Endothelial cell (in vitro differentiated cells): ENCODE measurements at places on chromosomes 1 and 21.

DNA sequence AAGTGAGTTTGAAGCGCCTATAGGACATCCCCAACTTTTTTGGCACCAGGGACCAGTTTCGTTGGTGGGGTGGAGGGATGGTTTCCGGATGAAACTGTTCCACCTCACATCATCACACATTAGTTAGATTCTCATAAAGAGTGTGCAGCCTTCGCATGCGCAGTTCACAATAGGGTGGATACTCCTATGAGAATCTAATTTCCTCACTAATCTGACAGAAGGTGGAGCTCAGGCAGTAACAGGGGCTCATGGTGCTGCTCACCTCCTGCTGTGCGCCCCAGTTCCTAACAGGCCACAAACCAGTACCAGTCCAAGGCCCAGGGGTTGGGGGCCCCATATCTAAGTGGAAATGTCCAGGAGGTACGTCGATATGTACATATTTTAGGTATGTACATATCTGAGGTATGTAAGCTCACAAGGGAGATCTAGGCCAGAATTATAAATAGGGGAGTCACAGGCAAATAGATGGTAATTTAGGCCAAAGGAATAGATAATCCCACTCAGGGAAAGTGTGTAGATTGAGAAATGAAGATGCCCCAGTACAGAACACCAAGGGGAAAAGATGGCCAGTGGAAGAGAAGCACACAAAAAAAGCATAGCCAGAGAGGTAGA, 27.5 kb upstream of the RASAL2 start:
- no peak overlapping the region for H3K27ac ChIP-seq
- DNase-seq: no peak
- H3K4me3 ChIP-seq: no peak overlapping the region
- peaks cover 1% of the 10 kb centered on the region for H3K4me1 ChIP-seq
- no peaks in the 10 kb centered on the region for H3K36me3 ChIP-seq
- H3K27me3 ChIP-seq: no peaks in the 10 kb centered on the region

DNA sequence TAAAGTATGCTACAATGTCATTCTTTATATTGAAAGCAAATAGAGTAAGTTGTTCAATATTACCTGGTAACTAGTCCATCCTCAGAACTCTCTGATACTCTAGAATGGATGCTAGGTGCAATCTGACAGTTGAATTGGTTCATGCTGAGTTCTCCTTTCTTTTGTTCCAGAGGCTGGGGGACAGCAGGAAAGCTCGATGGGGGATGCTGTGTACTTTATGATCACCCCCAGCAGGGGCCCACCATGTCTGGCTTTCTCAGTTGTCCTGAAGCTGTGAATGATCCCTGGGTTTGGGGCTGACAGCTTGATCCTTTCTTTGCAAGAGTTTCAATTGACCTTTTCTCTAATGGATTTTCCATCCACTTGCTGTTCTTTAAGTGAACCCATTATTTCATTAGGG, 22.5 kb downstream of the FMN2 start:
- no peaks in the 10 kb centered on the region for H3K27me3 ChIP-seq
- no peak overlapping the region for H3K4me3 ChIP-seq
- no peaks in the 10 kb centered on the region for H3K36me3 ChIP-seq

- H3K4me3 ChIP-seq: no peak overlapping the region
- H3K27ac ChIP-seq: no peak overlapping the region
- no peaks in the 10 kb centered on the region for H3K27me3 ChIP-seq
- no peak for DNase-seq
- peaks cover under 1% of the 10 kb centered on the region for H3K4me1 ChIP-seq
These were observed 78.0 kb downstream of the ATP6V1G3 start for GRCh38 chr1:198462365-198463019.

DNA sequence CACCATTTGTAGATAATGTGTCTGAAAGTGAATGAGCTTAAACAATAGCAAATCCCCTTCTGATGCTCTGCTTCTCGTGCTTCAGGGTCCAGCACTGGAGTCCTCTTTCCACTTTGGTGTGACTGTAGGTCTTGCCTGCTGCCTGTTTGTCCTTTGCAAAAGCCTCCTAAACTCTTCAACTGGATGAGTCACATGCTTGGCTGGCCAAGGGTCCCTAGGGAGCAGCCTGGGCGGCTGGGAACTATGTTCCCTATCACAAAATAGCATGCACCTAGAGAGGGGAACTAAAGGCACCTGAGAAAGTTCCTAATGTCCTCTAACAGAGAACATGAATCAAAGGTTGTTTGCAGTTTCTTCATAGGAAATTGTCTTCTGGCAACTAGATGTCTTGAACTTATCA, 607.2 kb upstream of the PLXNA2 start:
- no peaks in the 10 kb centered on the region for H3K36me3 ChIP-seq
- DNase-seq: no peak
- H3K27ac ChIP-seq: no peak overlapping the region
- peaks cover 1% of the 10 kb centered on the region for H3K27me3 ChIP-seq

GRCh38 chr1:159223004-159223403, 18.3 kb downstream of the ACKR1 start:
- H3K27ac ChIP-seq: no peak overlapping the region
- no peaks in the 10 kb centered on the region for H3K27me3 ChIP-seq
- no peaks in the 10 kb centered on the region for H3K36me3 ChIP-seq
- DNase-seq: no peak
- H3K4me1 ChIP-seq: no peaks in the 10 kb centered on the region
- no peak overlapping the region for H3K4me3 ChIP-seq

DNA sequence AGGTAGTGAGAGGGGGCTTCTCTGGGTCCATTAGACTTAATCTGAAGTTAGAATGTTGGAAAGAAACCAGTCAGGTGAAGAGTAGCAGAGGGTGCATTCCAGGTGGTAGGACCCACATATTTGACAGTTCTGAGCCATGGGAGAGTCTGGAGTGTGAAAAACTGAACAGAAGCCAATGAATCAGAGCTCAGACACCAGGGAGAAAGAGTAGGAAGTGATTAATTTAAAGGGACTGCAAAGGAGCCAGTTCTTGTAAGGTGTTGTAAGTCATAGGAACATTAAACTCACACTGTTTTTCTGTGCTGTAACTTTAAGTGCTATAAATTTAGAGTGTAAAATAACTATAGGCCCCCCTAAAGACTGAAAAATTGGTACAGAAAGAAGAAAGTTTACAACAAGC, 5.9 kb upstream of the DHX9 start:
- peaks cover 18% of the 10 kb centered on the region for H3K4me1 ChIP-seq
- H3K27ac ChIP-seq: no peak overlapping the region
- no peak overlapping the region for H3K4me3 ChIP-seq
- no peak for DNase-seq

DNA sequence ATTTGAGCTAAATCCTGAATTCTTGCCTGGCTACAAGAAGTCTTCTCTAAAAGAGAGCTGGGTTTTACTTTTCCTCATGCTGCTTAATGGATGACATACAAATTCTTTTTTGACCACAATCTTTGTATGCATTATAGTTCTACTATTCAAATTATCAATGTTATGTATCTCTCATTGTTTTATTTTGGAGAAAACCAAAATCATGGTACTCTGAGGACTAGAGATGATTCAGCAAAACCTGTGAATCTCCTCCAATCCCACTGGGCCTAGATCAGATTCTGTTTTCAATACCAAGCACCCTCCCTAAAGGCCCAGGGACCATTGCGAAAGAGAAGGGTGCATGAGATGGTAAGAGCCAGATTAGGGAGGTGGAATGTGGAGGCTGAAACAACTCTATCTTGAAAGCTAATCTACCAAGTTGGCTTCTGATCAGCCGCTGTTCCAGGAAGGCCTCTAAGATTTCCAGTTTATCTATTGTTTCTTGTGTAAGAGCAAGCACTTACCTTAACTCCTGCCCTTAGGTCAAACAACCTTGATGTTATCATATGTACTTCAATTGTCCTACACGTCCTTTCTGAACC, 547.2 kb downstream of the PLPP3 start:
- no peak overlapping the region for H3K27ac ChIP-seq
- DNase-seq: no peak
- no peaks in the 10 kb centered on the region for H3K36me3 ChIP-seq
- H3K4me1 ChIP-seq: peaks cover 6% of the 10 kb centered on the region
- peaks cover 4% of the 10 kb centered on the region for H3K27me3 ChIP-seq

DNA sequence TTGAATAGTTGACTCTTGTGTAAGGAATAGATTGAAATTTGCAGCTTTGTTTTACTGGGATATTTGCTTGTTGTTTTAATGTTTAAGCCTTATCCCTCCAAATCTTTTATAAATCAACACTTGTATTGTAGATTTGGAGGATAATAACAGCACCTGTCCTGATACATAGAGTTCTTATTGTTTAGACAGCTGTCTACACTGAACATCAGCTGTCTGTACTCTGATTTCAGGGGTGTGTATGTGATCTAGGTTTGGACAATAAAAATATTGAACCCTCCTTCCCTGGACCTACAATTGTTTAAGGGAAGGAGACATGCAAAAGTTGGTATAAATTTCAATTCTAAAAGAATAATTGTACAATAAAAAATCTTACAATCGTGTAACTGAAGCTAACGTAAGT, 48.3 kb upstream of the DPH5 start:
- H3K4me1 ChIP-seq: peaks cover 26% of the 10 kb centered on the region
- H3K4me3 ChIP-seq: no peak overlapping the region
- H3K27ac ChIP-seq: no peak overlapping the region
- H3K36me3 ChIP-seq: peaks cover under 1% of the 10 kb centered on the region
- H3K27me3 ChIP-seq: peaks cover 2% of the 10 kb centered on the region
- no peak for DNase-seq

DNA sequence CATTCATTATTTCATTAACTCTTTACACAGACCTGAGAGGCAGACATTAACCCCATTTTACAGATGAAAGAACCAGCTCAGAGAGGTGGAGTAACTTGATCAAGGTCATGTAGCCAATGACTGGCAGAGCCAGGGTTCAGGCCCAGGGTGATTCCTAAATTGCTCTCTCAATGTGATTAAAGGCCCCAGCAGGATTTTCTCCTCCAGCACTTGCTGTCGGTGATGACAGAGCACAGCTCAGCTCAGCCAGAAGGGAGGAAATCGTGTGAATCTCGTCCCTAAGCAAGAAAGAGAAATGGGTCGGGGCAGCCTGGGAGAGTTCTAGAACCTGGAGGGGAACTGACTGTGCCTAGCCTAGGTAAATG, 19.5 kb upstream of the RNF19B start:
- H3K4me1 ChIP-seq: peaks cover 20% of the 10 kb centered on the region
- DNase-seq: no peak
- peaks cover 9% of the 10 kb centered on the region for H3K27me3 ChIP-seq
- H3K36me3 ChIP-seq: no peaks in the 10 kb centered on the region

DNA sequence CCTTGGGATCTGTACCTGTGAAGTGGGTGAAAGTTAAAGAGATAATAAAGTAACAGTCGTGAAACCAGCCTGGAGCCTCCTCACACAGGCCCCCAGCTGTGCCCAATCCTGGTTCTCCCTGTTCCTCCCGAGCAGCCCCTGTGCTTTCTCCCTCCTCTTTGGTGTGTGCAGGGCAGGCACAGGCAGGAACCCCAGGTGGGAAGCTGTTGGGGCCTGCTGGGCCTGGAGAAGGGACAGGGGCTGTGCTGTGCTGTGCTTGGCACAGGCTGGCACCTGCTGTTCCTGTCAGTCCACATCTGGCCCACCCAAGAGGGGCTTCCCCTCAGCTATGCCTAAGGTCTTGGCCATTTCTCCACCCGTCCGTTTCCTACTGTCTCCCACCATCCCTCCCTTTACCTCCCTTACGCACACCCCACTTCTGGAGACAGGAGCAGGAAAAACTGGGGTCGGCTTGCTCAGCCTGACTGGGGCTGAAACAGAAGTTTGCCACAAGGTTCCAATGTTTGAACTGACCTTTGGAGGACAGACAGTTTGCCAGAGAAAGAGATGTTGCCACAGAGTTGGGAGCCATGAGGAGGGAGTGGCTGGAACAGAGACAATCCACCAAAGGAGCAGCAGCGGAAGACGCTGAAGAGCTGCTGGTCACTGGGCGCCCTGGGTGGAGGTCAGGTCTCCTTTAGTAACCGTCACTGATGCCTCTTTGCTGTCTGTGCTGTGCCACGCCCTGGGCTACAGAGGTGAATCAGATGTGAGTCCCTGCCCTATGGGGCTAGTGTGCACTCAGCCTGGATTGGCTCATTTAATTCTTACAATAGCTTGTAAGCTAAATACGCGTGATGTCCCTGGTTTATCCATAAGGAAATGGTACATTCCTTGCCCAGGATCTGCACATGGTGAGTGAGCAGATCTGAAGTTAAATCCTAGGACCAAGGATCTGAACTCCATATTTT, 18.8 kb upstream of the ARTN start:
- H3K27me3 ChIP-seq: peaks cover 9% of the 10 kb centered on the region
- no peak overlapping the region for H3K27ac ChIP-seq
- no peak for DNase-seq
- H3K4me3 ChIP-seq: no peak overlapping the region
- peaks cover 3% of the 10 kb centered on the region for H3K4me1 ChIP-seq
- peaks cover 6% of the 10 kb centered on the region for H3K36me3 ChIP-seq

DNA sequence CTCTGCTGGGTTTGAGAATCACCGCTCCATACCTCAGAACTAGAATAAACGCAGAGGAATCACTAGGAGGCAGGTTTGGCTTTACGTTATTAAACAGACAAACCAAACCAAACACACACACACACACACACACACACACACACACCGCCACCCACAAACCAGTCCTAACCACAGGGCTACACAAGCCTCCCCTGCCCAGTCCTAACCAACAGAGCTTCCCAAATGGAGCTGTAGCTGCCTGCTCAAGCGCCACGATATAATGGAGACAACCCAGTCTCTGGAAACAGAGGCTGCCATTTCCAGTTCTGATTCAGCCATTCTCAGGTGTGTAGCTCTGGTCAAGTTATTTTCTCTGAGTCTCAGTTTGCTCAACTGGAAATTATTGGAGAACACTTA, 519.1 kb downstream of the SMYD3 start:
- H3K27me3 ChIP-seq: no peaks in the 10 kb centered on the region
- H3K36me3 ChIP-seq: no peaks in the 10 kb centered on the region
- no peak for DNase-seq
- H3K4me3 ChIP-seq: no peak overlapping the region
- H3K4me1 ChIP-seq: no peaks in the 10 kb centered on the region
- no peak overlapping the region for H3K27ac ChIP-seq

DNA sequence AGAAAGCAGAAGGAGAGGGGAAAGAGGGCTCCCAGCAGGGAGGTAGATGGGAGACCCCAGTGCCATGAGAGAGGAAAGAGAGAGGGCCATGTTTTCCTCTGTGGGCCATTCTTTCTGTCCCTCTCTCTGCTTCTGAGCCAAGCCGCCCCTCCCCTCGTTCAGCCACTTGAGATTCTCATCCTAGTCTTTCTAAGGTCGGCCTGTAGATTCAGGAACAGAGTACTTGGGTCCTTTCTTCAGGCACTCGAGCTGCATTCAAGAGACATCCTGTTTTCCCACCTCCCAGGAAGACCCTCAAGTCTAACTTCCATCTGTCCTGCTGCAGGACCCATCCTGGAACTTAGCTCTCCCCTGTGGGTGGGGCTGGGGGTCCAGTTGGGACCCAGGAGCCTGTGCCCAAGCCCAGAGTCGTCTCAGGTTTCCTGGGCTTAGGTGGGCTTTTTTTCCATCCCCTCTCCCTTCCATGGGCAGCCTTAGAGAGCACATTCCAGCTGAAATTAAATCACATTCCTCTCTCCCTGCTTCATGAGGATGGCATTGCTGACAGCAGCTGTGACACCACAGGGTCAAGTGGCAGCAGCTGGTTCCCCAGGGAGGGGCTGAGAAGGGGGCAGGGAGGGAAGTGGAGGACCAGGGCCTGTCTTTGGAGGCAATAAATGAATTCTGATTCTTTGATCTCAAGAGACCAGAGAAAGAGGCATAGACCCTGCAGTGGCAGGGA, 13.0 kb downstream of the NES start:
- peaks cover 8% of the 10 kb centered on the region for H3K36me3 ChIP-seq
- no peak overlapping the region for H3K4me3 ChIP-seq
- H3K27ac ChIP-seq: peak overlapping the region; percentile 48
- peaks cover 22% of the 10 kb centered on the region for H3K27me3 ChIP-seq
- DNase-seq: no peak
- peaks cover 81% of the 10 kb centered on the region for H3K4me1 ChIP-seq
